Subcutaneous adipose tissue (tissue), 4 donors: ENCODE measurements at places on chromosomes 16 and 17. TPM values are rescaled to one million over a fixed set of nuclear protein-coding genes. Genes with fewer than 3 reads are reported as not detected.

The TRPV2 gene
- 19.8 TPM for total RNA-seq

The HCRT gene
- not detected for total RNA-seq

The PARD6A gene
- total RNA-seq = 4.9 TPM

The TPSB2 gene
- total RNA-seq = 69.0 TPM

The ITPRIPL2 gene
- 50.0 TPM for total RNA-seq

The BCL7C gene
- 29.5 TPM for total RNA-seq

The FZD2 gene
- 2.2 TPM for total RNA-seq

The ABCC11 gene
- total RNA-seq = not detected

The LAT gene
- total RNA-seq = 3.6 TPM

The KRTAP2-4 gene
- total RNA-seq = not detected

The HEXIM1 gene
- total RNA-seq = 17.0 TPM

The CCDC40 gene
- 3.1 TPM for total RNA-seq

The TMED6 gene
- total RNA-seq = not detected

The NLE1 gene
- total RNA-seq = 12.3 TPM

The WNT3 gene
- 9.6 TPM for total RNA-seq

The NDRG4 gene
- total RNA-seq = 84.3 TPM

The CACNG5 gene
- total RNA-seq = not detected

The PRAC2 gene
- total RNA-seq = not detected

The KRTAP3-3 gene
- total RNA-seq = not detected

The TXNDC17 gene
- 96.7 TPM for total RNA-seq

The SF3B3 gene
- total RNA-seq = 143 TPM

The KRTAP16-1 gene
- not detected for total RNA-seq

The PLCG2 gene
- total RNA-seq = 26.3 TPM

The SYCE1L gene
- total RNA-seq = 0.68 TPM

The ABCA3 gene
- total RNA-seq = 24.9 TPM

The MRC2 gene
- 40.5 TPM for total RNA-seq

The JPH3 gene
- 0.38 TPM for total RNA-seq

The ASPHD1 gene
- not detected for total RNA-seq

The FNDC8 gene
- total RNA-seq = not detected

The MGAT5B gene
- not detected for total RNA-seq
